ENCODE measurements at places on chromosomes 16 and 17. TPM values are rescaled to one million over a fixed set of nuclear protein-coding genes. Genes with fewer than 3 reads are reported as not detected.

CMTM2 gene
- not detected for polyA plus RNA-seq

C17orf78 gene
- polyA plus RNA-seq, result not detected

ATXN7L3 gene
- polyA plus RNA-seq, result 35.7 TPM

GLYR1 gene
- polyA plus RNA-seq, result 33.3 TPM

MMP28 gene
- polyA plus RNA-seq, result 1.5 TPM

RAMP2 gene
- polyA plus RNA-seq, result 14.5 TPM

DLX4 gene
- polyA plus RNA-seq, result not detected

TERB1 gene
- polyA plus RNA-seq, result not detected

MEIOB gene
- polyA plus RNA-seq, result not detected

SPNS2 gene
- polyA plus RNA-seq, result 2.3 TPM

SULT1A4 gene
- polyA plus RNA-seq, result 86.1 TPM

HLF gene
- 11.8 TPM for polyA plus RNA-seq

CTRB1 gene
- polyA plus RNA-seq, result 5.7 TPM

SEPTIN1 gene
- 1.0 TPM for polyA plus RNA-seq

CSH2 gene
- polyA plus RNA-seq, result not detected

Data from aorta (tissue), 5 donors.